Activated CD4-positive, alpha-beta memory T cell treated with anti-CD3 and anti-CD28 coated beads for 36 hours (primary cell): ENCODE measurements at places on chromosomes 5 and 9. TPM values are rescaled to one million over a fixed set of nuclear protein-coding genes. Genes with fewer than 3 reads are reported as not detected.

DNA sequence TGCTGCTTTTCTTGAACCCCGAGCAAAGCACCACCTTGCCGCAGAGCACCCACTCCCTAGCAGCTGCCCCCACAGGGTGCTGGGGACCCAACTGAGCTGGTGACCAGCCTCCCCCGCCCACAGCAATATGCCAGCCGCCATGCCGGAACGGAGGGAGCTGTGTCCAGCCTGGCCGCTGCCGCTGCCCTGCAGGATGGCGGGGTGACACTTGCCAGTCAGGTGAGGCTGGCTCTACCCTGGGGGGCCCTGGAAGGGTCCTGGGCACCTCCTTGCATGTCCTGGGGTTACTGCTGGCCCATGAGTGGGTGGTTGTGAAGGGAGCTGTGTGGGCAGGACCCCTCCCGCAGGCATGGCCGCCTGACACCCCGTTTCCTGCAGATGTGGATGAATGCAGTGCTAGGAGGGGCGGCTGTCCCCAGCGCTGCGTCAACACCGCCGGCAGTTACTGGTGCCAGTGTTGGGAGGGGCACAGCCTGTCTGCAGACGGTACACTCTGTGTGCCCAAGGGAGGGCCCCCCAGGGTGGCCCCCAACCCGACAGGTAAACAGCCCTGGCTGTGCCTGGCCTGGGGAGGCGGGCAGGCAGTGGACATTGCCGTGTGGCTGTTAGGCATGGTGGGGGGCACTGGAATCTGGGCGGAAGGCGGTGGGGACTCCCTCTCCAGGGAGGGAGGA is 7.2 kb downstream of the EGFL7 start:
- DNase-seq, result no peak

DNA sequence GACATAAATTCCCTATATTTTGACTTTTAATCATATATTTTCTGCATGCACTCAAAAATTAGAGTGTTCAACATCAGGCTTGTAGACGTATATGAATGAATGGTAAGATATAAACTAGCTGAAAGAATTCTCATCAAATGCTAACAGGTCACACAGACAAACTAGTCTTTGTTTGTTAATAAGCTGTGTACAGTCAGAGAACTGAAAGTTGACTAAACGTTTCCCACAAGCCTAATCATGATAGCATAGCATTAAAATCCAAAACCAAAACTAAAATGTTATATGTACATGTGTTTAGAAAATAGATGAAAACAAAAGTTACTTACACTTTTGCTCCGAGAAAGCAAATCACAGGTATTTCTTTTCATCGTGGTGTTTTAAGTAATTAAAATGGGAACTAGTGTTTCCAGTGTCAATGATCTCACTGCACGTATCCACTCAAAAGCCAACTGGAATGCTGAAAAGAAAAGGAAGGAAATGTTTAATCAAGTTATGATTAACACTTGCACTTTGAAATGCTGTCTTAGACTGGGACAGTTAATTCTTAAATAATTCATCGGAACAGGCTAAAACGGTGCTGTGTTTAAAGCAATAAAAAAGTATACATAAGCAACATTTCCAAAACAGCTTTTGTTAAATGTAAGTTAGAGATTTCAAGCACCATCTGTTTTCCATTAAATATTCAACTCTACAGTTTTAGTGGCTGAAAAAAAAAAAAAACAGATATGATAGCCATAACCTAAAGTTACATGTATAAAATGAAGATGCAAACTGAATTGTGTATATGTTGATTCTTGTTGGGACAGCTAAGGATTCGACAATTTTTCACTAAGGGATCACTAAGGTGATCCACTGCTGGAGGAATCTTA is 291.9 kb upstream of the PDE4D start:
- no peak for DNase-seq

GRCh38 chr5:133868946-133869518 is 99.4 kb downstream of the C5orf15 start:
- peak; percentile 88 for DNase-seq

DNA sequence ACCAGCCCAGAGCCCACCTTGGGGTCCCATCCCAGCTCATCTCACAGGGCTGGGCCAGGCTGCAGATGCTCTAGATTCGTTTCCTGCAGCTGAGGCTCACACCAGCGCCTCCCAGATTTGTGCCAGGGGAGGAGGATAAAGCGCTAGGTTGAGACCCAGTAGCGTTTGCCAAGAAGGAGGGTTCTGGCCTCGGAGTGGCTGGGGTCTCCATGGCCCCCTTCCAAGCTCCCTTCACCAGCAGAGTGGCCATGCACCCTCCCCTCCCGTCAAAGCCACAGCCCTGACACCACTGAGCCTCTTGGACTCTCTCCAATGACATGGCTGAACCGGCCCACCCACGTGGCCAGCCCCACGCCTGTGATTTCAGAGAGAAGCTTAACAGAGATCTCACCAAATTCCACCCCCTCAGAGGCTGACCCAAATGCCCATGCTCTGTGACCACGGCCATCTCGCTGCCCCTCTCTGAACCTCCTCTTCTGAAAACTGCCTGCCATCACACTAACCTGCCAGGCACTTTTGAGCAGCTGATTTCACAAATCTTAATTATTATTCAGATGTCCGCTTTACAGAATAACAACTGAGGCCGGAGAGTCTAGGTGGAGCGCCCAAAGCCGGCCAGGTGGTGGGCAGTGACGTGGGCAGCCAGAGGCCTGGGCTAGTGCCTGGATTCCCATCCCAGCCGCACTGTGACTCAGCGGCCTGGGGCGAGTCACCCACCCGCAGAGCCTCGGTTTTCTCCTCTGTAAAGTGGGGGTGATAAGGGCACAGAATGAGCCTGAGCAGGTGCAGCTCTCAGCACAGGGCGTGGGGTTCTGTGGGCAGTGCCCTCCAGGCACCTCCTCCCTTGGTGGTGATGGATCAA is 155.7 kb downstream of the C9orf50 start:
- DNase-seq, result peak; percentile 33

The GLDC gene
- 9.9 TPM for total RNA-seq

The THBS4 gene
- total RNA-seq, result 2.2 TPM

- no peak for DNase-seq
Measured at GRCh38 chr9:129451089-129451656, 169.7 kb downstream of the C9orf50 start.

The KCNMB1 gene
- total RNA-seq, result not detected

GRCh38 chr9:128168731-128169308 is 8.8 kb downstream of the BBLN start:
- DNase-seq, result no peak

GRCh38 chr5:96026406-96027041 is 64.9 kb upstream of the ELL2 start:
- DNase-seq, result no peak

DNA sequence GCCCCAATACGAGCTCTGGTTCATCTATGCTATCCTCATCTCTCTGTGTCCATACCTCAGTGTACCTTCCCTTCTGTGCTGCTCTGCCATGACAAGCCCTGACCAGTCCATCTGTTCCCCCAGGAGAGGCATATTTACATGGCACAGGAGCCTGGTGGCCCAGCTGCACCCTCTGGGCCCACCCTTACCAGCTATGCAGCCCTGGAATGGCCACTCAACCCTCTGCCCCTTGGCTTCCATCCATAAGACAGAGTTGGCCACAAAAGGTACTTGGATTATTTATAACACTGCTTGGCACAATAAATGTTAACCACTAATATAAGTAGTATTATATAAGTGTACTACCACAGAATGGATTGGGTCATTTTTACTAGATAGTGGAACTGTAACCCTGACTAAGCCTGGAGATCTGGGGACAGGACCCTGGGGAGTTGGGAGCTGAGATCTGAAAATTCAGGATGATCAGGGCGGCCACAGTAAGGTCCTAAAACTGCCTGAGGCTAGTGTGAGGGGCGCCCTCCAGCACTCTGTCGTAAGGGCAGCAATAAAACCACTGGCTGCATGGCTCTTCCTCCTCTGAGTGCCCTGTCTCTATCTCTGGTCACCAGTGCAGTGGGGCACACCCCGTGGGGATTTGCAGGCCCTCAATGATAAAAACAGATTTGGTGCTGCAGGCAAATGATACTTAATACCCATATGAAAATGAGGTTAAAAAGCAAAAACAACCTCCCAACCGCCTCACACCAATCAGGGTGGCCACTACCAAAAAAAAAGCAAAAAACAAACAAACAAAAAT is 65.8 kb downstream of the SEMA4D start:
- DNase-seq, result no peak

DNA sequence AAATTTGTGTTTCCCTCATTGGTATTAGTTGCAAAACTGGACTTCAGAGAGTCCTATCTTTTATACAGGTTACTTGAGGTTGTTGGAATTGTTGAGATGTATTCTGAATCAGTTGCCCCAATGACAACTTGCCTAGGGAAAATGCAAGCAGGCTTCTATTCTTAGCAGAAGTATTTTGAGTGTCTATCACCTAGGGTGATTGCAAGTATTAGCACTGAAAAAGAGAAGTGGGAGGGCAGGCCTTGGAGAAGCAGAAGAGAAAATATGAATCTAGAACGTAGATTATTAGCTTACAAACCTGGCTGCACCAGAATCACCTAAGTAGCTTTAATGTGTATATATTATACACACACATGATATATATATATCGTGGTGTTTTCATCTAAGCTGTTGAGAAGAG is 43.2 kb downstream of the ADAMTS12 start:
- no peak for DNase-seq

The CDH10 gene
- total RNA-seq, result not detected

- DNase-seq, result no peak
Measured at GRCh38 chr9:17813798-17814197, 234.9 kb downstream of the SH3GL2 start.

The SOWAHA gene
- total RNA-seq, result not detected

GRCh38 chr9:99235926-99236634 is 14.0 kb downstream of the SEC61B start:
- DNase-seq, result peak; percentile 52

DNA sequence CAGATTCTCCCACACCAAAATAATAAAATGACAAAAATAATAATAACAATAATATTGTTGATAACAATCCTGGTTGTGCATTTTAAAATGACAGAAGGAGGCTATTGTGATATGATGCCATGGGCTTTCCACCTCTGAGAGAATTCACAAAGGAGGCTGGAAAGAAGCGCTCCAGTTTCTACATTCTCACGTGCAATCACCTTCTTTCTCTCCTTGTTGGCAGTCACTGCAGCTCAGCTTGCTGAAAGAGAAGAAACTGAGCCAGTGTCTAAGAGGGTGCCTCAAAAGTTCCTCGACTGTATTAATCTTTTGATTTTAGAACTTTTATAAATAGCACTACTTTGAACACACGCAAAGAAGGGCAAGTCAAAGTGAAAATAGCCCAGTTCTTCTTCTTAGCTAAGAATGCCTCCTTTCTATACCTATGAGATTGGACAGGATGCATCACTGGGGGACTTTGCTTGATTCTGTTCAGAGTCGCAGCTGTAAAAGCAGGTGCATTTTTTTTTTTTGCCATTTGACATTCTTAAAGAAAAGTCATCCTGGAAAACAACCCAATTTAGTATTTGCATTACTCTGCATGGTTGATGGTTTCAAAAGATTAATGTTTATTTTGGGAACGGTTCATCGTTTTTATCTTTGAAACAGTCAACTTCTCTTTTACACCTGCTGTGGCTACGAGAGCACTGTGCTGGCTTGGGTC is 12.4 kb upstream of the SUB1 start:
- DNase-seq, result no peak

GRCh38 chr5:93587597-93588351 is 4.8 kb downstream of the NR2F1 start:
- no peak for DNase-seq

The CARD9 gene
- total RNA-seq, result 2.4 TPM

GRCh38 chr9:703392-703791 is 138.1 kb upstream of the DMRT1 start:
- DNase-seq, result no peak

The SLC45A2 gene
- total RNA-seq, result not detected

The CA9 gene
- 0.90 TPM for total RNA-seq

DNA sequence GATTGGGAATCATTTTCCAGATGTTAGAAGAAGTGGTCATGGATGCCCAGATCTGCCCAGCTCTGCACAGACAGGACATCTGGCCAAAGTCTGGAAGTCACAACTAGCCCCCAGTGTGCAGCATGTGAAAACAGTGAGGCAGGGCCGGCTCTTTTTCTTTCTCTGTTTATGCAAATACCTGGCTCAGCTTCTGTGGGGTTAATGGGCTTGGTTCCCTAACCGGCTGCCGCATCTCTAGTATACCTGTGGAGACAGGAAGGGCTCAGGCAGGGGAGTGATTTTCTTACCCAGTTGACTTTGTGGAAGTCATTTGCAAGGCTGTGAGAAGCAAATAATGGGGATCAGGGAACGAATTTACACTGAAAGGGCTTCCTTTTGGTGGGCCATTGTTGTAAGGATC is 254.8 kb upstream of the PANK3 start:
- no peak for DNase-seq

The ARSK gene
- total RNA-seq, result 4.5 TPM

GRCh38 chr9:104553261-104553660 is 15.7 kb upstream of the OR13C8 start:
- DNase-seq, result no peak

- DNase-seq, result no peak
Measured at GRCh38 chr5:112846556-112846955, 14.5 kb upstream of the SRP19 start.

- DNase-seq, result no peak
Measured at GRCh38 chr9:108579757-108580439, 275.9 kb downstream of the ACTL7B start.

The C6 gene
- not detected for total RNA-seq

- no peak for DNase-seq
Measured at GRCh38 chr9:72728031-72728770, 206.8 kb downstream of the TMC1 start.

The ACOT12 gene
- total RNA-seq, result not detected

DNA sequence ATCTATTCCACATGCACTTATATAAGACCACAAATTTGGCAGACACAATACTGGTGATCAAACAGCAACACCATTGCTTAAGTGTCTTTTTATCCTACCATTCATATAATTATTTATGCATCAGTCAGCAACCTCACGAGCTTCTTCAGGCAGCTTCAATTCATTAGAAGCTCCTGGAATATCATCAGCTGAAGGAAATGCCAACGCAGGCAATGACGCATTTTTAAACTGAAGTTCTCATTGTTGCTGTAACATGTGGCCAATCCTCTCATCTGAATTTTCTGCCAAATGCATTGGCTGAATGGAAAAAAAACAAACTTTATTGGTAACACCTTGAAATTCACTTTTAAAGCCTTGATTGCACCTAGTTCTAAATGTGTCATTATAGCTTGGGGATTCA is 376.4 kb upstream of the RGMB start:
- DNase-seq, result no peak

GRCh38 chr9:115810166-115810565 is 343.4 kb upstream of the PAPPA start:
- no peak for DNase-seq

GRCh38 chr5:76818844-76819831 is at the start of gene F2RL1:
Gene F2RL1 (plus strand): TSS chr5:76819030. CDS start chr5:76819183, 153 bp downstream.
- DNase-seq, result peak; percentile 66

The C9orf152 gene
- not detected for total RNA-seq

The SLC46A2 gene
- total RNA-seq, result not detected
